Esophagus muscularis mucosa (tissue), 4 donors: ENCODE measurements at places on chromosomes 2 and 18. TPM values are rescaled to one million over a fixed set of nuclear protein-coding genes. Genes with fewer than 3 reads are reported as not detected.

- H3K36me3 ChIP-seq, result no peaks in the 10 kb centered on the region
- DNase-seq, result no peak
- no peaks in the 10 kb centered on the region for H3K4me1 ChIP-seq
- no peak overlapping the region for H3K4me3 ChIP-seq
These were observed 242.9 kb downstream of the ZNF516 start for GRCh38 chr18:76252139-76252538.

DNA sequence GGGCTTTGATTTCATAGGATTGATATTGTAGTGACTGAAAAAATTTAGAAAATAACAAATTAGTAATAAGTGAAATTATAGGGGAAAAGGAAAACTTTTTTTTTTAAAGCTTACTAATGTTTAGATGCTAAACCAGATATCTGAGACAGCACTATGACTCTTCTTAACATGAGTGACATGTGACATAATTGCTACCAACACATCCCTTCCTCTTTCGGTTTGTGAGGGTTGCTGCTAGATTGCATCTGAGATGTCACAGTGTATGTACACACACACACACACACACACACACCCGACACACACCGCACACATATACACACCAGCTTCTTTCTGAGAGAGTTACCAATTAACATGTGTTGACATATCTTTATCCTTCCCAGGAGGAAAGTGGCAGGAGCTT lies 18.0 kb downstream of the RAPGEF4 start:
- DNase-seq, result no peak
- H3K4me3 ChIP-seq, result no peak overlapping the region
- H3K27ac ChIP-seq, result no peak overlapping the region
- no peaks in the 10 kb centered on the region for H3K27me3 ChIP-seq
- H3K4me1 ChIP-seq, result no peaks in the 10 kb centered on the region
- H3K36me3 ChIP-seq, result no peaks in the 10 kb centered on the region

GRCh38 chr2:6946722-6947121 lies 29.5 kb downstream of the RNF144A start:
- DNase-seq, result no peak
- H3K4me1 ChIP-seq, result peaks cover 14% of the 10 kb centered on the region
- no peak overlapping the region for H3K4me3 ChIP-seq
- H3K36me3 ChIP-seq, result peaks cover 20% of the 10 kb centered on the region

The NIF3L1 gene
- 16.8 TPM for total RNA-seq

DNA sequence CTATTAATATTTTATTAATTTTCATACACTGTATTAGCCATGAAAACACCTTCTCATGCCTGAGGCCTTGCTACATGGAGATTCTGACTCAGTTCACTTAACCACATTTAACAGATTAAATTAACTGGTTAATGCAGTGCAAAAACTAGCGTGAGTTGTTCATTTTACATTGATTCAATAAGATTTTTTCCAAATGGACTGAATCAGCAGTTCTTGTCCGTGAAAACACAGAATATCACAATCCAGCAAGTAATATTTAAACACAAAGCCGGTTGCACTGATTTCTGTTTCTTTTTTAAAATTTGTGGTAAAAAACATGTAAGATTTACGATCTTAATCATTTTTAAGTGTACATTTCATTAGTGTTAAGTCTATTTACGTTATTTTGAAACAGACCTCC lies 118.2 kb upstream of the THUMPD2 start:
- no peak overlapping the region for H3K27ac ChIP-seq
- peaks cover 6% of the 10 kb centered on the region for H3K4me1 ChIP-seq
- H3K36me3 ChIP-seq, result no peaks in the 10 kb centered on the region

- H3K27me3 ChIP-seq, result no peaks in the 10 kb centered on the region
- peak; percentile 31 for DNase-seq
- no peak overlapping the region for H3K4me3 ChIP-seq
- H3K4me1 ChIP-seq, result no peaks in the 10 kb centered on the region
- no peaks in the 10 kb centered on the region for H3K36me3 ChIP-seq
These were observed 569.3 kb downstream of the TDRD15 start for GRCh38 chr2:21693081-21693480.

DNA sequence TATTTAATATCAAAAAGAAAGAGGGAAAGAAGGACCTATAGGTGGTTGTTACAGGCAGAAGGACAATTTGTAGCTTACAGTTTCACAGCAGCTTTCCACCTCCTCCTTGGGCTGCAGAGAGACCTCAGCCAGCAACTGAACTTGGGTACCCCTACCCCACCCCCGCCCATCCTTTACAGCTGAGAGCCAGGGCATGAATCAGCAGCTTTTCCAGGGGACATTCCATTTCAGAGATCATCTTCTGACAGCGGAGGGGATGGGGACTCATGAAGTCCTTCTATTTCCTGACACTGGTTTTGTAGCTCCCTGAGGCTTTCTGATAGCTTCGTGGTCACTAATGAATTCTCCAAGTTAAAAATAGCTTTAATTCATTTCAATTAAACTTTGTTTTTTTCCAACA lies 96.4 kb downstream of the ITGB1BP1 start:
- H3K27ac ChIP-seq, result no peak overlapping the region
- no peaks in the 10 kb centered on the region for H3K27me3 ChIP-seq
- DNase-seq, result no peak

The BCL2 gene
- 37.5 TPM for total RNA-seq
